Left colon (tissue), 2 donors: ENCODE measurements at places on chromosomes 16 and 17.

GRCh38 chr17:17719966-17720543, 38.8 kb downstream of the RAI1 start:
- DNase-seq = no peak

GRCh38 chr17:57242148-57242547, 14.2 kb upstream of the MSI2 start:
- DNase-seq = no peak

DNA sequence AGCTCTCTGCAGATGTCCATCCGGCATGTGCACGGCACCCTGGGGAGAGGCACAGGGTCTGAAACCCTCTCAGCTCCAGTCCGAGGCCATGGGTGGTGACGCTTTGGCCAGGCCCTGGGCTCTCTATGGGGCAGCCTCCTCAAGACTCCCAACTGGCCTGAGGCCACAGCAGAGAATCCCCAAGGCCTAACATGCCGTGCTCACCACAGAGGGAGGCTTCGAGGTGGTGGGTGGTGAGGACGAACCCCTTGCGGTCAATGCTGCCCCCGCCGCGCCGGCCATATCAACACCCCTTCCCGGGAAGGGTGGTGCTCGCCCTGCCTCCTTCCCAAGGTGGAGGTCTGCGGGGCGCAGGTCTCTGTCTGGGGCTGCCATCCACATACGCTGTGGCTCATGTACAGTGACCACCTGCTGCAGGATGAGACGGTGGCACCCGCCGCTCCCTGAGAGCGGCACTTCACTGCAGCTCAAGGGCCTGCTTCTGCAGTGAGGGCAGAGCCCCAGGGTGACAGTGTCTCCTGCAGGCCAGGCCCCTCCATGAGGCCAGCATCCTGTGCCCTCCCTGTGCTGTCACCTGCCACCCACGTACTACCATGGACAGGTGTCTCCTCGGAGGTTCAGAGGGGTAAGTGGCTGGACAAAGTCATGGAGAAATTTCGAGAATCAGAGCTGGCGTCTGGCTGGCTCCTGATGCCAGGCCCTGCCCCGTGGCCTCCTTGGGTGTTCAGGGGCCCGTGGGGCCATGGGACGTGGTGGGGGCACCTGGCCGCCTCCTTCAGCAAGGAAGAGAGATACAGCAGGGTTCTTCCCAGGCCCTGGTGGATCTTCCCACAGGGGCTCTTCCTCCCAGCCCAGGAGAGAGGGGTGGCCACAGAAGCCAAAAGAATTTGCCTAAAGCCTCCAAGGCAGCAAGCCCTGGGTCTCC, 54.6 kb upstream of the ACSF3 start:
- no peak for DNase-seq

DNA sequence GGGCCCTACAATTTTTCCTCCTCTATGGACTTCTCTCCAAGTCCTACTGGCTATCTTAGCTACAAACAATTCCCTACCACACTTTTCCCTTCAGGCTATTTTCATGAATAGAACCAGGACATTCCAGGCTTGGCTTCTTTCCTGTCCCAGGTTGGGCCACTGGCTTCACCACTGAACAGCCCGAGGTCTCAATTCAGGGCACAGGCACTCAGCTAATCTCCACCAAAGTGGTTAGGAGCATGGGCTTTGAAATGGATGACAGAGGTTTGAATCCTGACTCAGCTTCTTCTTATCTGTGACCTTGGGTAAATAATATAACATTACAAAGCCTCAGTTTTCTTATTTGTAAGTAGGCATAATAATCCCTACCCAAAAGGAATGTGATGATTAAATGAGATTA, 50.9 kb upstream of the ZNF629 start:
- no peak for DNase-seq

GRCh38 chr16:72029567-72030271, 21.2 kb downstream of the DHODH start:
- DNase-seq = no peak

- DNase-seq = no peak
Observed at GRCh38 chr17:2218426-2218825, 85.2 kb downstream of the SMG6 start.

- DNase-seq = no peak
Observed at GRCh38 chr16:4435337-4436067, 9.8 kb downstream of the DNAJA3 start.

- no peak for DNase-seq
Observed at GRCh38 chr17:1362964-1363363, 37.1 kb downstream of the YWHAE start.

GRCh38 chr17:2063261-2064146, 8.6 kb downstream of the HIC1 start:
- no peak for DNase-seq

GRCh38 chr16:2902337-2903130, 9.2 kb upstream of the FLYWCH1 start:
- DNase-seq = no peak

DNA sequence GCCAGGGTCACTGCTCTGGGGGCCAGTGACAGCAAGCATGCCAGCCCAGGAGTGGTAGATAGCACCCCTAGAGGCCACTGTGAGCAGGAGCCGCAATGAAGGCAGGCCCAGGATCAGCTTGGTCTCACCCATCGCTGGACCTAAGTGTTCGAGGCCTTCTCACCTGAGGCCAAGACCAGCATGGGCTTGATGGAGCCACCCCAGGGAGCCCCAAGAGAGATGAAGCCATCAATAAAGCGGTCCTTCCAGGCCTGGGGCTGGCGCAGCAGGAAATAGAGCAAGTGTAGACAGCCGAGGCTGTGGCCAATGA, 1.8 kb downstream of the LCAT start:
- DNase-seq = peak; percentile 38

- no peak for DNase-seq
Observed at GRCh38 chr17:16986391-16986790, 14.5 kb upstream of the TNFRSF13B start.

- DNase-seq = no peak
Observed at GRCh38 chr16:78926723-78927210, 673.8 kb downstream of the MAF start.

DNA sequence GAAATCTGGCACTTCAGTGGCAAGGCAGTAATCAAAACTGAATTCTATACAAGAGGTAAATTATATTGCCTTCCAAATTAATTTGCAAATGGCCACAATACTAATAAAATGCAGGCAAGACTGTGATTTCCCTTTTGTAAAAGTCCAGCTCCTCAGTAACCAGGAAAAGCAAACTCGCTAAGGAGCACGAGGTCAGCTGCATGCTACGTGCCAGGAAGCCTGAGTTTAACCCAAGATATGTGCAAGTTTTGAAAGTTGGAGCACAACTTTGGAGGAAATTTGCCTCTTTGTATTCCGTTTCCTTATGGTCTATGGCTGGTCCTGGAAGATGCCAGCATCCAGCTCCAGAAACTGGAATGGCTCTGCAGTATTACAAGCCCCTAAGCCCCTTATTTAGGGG, 226.8 kb upstream of the DYNLRB2 start:
- no peak for DNase-seq

DNA sequence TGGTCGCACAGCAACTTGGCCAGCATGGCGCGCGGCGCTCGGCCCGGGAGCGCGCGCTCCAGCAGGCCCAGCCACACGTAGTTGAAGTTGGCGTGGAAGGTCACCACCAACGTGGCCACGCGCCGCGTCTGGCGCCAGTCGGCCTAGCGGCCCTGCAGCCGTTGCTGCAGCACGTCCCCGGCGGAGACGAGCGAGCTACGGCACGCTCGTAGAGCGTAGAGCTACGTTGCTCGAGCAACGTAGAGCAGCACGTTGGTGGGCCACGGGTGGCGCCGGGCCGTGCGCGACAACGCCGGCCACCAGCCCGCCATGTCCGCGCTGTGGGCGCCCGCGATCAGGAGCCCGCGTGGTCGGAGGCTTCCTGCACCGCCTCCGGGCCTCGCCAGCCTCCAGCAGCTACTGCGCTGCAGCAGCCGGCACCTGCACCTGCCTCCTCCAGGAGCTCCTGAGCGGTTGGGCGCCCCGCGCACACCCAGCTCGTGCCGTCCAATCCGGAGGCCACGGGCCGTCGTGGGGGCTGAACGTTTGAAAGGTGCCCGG, 13.4 kb upstream of the SULT1A1 start:
- peak; percentile 76 for DNase-seq

DNA sequence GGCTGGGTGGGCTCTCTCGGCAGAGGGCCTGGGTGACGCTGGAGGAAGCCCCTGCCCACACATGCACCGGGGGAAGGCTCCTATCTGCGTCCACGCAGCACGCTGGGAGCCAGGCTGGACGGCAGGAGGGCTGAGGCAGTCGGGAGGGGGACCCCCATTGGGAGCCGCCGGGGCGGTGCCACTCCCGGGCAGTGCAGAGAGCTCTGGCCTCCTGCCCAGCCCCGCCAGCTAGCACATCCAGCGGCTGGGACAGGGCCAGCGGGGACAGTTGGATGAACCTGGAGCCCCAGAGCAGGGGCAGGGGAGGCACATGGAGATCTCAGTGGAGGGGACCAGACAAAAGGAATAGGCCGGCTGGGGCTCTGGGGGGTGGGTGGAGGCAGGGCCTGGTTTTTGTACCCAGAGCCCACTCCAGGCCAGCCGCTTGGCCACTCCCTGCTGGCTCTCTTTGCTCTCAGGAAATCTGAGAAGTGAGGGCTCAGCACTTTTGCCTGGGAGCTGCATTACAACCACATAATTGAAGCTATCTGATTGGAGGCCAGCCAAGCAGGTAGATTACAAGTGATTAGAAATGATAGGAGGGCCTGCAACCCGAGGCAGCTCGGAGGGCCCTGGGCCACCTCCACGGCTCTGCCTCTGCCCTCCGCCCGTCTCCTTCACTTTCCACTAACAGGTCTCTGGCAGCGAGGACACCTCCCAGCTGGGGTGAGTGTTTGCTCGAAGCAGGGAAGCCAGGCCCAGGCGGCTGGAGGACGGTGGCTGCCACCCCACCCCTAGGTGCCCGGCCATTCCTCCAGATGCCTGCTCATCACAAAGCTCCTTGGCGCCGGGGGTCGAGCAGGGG, 40.1 kb downstream of the ENGASE start:
- DNase-seq = peak; percentile 65

DNA sequence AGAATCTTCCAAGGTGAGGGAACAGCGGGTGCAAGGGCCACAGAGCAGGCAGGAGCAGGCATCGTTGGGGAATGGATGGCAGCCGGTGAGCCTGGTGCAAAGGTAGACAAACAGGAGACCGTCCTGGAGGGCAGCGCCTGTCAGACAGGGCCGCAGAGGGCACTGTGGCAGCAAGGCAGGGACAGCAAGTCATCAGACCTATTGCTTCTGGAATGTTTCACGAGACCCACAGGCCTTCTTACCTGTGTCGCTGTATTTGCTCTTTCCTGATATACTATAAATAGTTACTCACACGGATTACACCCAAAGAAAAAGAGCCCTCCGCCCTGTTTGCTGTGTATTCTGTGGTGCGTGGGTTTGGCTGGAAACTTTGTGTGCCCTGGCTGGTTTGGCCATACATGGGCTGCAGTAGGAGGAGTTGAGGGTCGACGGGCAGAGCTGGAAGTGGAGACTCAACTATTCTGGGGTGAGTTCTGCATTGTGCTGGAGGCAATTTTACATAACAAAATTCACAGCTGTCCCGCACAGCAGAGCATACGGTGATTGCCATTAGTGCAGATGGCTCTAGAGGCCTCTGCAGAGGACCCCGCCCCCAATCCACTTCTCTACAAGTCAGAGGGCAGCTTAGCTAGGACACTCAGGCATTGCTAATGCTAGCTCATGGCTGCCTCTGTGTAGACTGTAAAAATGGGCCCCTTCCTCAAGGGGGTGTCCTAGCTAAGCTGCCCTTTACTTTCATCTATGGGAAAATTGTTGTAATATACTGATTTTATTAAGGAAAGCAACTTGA, 18.6 kb upstream of the POLR3E start:
- DNase-seq = no peak

GRCh38 chr17:80224683-80225082, 4.5 kb downstream of the SLC26A11 start:
- no peak for DNase-seq
